ENCODE measurements at places on chromosomes 12 and 14. TPM values are rescaled to one million over a fixed set of nuclear protein-coding genes. Genes with fewer than 3 reads are reported as not detected.

DNA sequence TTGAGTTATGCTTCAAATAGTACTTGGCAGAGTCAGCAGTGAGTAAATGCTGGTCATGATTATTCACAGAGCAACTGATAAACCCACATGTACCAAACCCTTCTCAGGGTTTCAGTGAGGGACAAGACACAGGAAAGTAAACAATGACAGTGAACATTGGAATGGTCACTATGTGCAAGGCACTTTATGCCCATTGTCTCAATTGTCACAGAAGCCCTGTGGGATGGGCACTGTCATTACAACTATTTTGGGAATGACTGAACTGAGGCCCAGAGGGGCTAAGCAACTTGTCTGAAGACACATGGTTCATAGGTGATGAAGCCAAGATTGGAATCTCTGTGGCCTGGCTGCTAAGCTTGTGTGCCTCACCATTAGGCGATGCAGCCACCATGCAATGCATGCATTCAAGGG lies 238.5 kb downstream of the RBM19 start:
- no peak for ATAC-seq

BLOC1S1 gene
- total RNA-seq: 123 TPM

DNA sequence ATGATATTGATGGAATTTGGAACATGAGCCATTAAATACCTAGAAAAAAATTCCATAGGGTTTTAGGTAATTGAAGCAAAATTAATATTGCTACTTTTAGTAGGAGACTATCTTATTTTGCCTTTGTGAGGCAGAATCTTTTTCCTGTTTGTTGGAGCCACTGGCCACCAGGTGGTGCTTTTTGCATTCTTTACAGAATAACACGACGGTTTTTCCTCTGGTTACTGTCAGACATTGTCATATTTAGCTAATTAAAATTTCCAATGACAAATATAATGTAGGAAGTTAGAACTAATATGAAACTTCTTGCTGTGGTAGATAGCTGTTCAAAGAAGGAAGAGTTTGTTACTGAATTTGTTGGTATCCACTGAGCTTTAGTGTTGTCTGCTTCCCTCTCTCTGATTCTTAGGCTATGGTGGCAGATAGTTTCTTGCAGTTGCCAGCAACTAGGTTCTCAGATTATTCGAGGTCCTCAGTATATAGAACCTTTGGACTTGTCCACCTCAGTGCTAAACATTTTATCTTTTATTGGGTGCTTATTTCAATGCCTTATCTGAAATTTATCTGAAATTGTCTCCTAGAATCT lies 25.7 kb downstream of the RAB21 start:
- ATAC-seq: no peak

DNA sequence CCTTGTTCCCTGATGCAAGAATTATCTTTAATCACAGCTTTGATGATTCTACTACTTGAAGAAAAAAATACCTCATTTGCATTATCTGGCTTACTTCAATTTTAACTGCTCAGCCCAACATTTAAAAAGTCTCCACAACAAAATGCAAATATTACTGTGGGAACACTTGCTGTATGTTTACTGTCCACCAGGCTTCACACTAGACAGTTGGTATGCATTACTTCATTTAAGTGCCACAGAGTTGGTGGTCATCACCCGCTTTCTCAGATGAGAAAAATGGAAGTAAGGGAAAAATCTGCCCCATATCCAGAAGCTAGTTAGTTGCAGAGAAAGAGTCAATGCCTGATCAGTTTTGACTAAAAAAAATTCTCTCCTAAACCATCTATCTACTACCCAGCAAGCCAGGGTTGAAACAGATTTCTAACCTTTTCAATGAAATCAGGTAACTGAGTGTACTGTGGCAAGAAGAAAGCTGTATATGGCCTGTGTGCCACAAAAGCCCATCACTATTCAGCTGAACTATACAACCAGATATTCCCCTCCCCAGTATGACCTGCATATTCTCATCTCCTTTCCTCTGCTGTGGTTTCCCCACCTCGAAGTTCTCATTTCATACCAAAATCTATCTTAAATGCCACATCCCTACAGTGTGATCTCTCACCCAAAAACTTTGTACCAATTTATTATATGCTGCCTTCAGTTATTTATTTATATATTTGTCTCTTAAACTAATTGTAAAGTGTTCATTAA lies 90.3 kb downstream of the ATP2B1 start:
- ATAC-seq: no peak

GRCh38 chr12:90653040-90653439 lies 301.9 kb downstream of the CCER1 start:
- ATAC-seq: no peak
